Mesendoderm (in vitro differentiated cells): ENCODE measurements at places on chromosomes 12 and 14.
A peak's percentile ranks its signal among the peaks of the same experiment; 100 is the strongest.

DNA sequence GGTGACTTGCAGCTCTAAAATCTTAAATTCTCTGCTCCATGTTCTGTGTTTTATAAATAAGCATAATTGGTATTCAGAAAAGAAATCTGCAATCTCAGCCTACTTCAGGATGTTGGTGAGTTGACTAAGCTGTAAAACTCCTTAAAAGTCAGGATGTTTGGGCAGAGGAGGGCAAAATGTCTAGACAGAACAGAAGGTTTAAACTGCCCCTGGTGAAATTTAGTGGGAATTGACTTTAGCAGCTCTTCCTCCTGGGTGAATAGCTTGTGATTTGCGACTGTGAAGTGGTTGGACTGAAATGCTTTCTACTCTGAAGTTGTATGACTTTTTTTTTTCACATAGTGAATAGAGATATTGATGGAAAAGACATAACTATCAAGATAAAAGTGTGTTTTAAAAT lies 85.8 kb downstream of the CAND1 start:
- peaks cover 2% of the 10 kb centered on the region for H3K4me1 ChIP-seq
- no peaks in the 10 kb centered on the region for H3K27me3 ChIP-seq
- peak; percentile 55 for DNase-seq
- no peaks in the 10 kb centered on the region for H3K36me3 ChIP-seq
- H3K4me3 ChIP-seq: no peak overlapping the region

DNA sequence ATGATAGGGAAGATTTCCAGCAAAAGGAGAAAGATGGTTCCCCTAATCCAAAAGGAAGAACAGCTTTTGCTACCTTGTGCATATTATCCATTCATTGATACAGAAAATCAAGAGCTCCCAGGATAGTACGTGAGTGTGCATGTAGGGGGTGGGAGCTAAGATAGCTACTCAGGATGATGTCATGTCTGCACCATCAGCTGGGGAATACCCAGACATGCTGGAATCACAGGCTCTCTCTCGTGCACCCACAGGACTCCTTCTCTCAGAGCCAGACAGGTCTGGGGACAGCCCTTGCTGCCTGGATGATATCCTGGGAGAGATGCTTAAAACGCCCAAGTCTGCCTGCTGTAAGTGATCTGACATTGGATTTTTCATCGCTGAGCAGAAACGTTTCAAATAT lies 38.9 kb downstream of the FOXN3 start:
- no peaks in the 10 kb centered on the region for H3K36me3 ChIP-seq
- H3K4me1 ChIP-seq: no peaks in the 10 kb centered on the region
- DNase-seq: no peak
- H3K27ac ChIP-seq: no peak overlapping the region
- H3K27me3 ChIP-seq: no peaks in the 10 kb centered on the region

GRCh38 chr12:62075870-62076269 lies 184.3 kb upstream of the USP15 start:
- no peak for DNase-seq
- no peaks in the 10 kb centered on the region for H3K36me3 ChIP-seq
- H3K27me3 ChIP-seq: no peaks in the 10 kb centered on the region
- H3K27ac ChIP-seq: no peak overlapping the region
- H3K4me3 ChIP-seq: no peak overlapping the region

DNA sequence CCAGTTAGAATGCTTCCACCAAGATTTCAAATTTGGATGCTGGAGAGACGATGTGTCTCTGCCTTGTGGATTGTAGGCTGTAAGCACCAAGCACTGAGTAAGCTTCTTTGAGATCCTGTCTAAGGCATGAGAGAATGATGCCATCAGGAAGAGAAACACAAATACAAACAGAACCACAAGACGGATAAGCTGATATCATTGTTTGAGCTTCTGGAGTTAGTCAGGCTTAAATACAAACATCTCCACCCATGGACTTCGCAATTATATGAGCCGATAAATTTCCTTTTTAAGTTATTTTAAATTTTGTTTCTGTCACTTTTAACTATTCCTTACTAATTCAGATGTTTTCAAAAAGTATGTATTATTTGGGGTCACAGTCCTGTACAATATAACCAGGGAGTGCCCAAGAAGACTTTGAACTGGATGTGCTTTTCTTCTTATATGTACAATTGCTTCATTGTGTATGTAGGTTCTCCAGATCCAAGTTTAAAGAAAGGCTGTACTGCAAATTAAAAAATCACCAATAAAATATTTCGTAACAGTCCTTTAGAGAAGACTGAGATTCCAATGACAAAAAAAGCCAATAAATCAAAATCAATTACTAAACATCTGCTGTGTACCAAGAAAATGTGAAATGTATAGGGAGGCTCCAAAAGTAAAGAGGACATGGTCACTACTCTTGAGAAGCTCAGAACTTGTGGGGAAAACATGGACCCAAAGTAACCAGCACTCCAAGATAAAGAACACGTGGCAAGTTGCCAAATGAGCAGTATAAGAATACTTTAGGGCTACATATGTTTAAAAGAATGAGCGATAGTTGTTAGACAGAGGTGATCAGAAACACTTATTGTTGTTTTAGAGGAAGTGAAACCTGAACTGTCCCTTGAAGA lies 274.1 kb downstream of the ADAMTS20 start:
- DNase-seq: peak; percentile 42
- H3K4me3 ChIP-seq: no peak overlapping the region
- H3K4me1 ChIP-seq: no peaks in the 10 kb centered on the region
- H3K27ac ChIP-seq: no peak overlapping the region
- H3K27me3 ChIP-seq: no peaks in the 10 kb centered on the region

DNA sequence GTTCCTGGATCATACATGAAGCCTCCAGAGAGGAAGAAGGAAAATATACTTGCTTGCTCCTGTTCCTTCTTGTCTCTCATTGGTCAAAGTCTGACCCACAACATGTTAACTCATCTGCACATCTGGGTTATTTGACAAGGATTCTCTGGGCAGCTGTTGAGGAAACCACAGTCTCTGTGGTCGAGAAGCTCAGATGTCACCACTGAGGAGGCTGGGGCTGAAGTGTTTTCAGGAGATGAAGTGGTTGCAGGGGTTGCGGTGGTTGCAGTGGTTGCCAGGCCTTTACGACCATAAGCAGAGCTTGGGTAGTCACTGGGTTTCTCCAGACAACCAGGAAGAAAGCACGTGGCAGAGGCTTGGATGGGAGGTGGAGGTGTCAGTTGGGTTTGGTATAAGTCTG lies 265.0 kb upstream of the LRIG3 start:
- H3K27me3 ChIP-seq: peaks cover 1% of the 10 kb centered on the region
- no peak overlapping the region for H3K4me3 ChIP-seq
- H3K27ac ChIP-seq: no peak overlapping the region

- peaks cover 6% of the 10 kb centered on the region for H3K27me3 ChIP-seq
- no peak overlapping the region for H3K27ac ChIP-seq
- no peak overlapping the region for H3K4me3 ChIP-seq
- no peak for DNase-seq
- peaks cover 3% of the 10 kb centered on the region for H3K4me1 ChIP-seq
These were observed 48.4 kb downstream of the GALNT9 start for GRCh38 chr12:132281038-132281437.

DNA sequence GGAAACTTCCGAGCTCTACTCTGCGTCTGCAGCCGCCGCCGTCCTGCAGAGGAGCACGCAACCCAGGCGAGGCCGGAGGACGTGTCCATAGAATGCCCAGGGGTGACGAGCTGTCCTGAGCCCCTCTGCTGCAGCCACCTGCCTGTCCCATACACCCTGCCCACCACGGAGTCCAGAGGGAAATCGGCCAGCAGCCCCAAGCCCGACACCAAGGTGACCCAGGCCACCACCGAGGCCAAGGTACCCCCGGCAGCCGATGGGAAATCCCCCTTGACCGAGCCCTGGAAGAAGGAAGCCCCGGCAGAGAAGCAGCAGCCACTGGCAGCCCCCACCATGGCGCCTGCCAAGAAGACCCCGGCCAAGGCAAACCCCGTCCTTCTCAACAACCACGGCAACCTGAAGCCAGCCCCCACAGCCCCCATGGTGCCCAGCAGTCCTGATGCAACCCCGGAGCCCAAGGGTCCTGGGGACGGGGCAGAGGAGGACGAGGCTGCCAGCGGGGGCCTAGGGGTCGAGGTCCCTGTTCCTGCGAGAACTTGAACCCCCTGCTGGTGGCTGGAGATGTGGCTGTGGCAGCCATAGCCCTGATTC lies 128.7 kb upstream of the C14orf180 start:
- no peaks in the 10 kb centered on the region for H3K27me3 ChIP-seq
- no peak for DNase-seq
- H3K4me1 ChIP-seq: no peaks in the 10 kb centered on the region
- H3K36me3 ChIP-seq: no peaks in the 10 kb centered on the region

GRCh38 chr14:103872481-103873113 lies 25.2 kb upstream of the PPP1R13B start:
- H3K27me3 ChIP-seq: no peaks in the 10 kb centered on the region
- no peak overlapping the region for H3K27ac ChIP-seq
- H3K36me3 ChIP-seq: no peaks in the 10 kb centered on the region
- peak; percentile 68 for DNase-seq
